ENCODE measurements at places on chromosomes 6 and 20. TPM values are rescaled to one million over a fixed set of nuclear protein-coding genes. Genes with fewer than 3 reads are reported as not detected.

GLP1R gene
- polyA plus RNA-seq = not detected

VSTM2L gene
- polyA plus RNA-seq = 0.75 TPM

PEX7 gene
- 11.5 TPM for polyA plus RNA-seq

GPR6 gene
- polyA plus RNA-seq = not detected

MAP7 gene
- 14.9 TPM for polyA plus RNA-seq

RWDD2A gene
- polyA plus RNA-seq = 1.2 TPM

TOX2 gene
- 0.20 TPM for polyA plus RNA-seq

CST4 gene
- polyA plus RNA-seq = not detected

RIMS4 gene
- not detected for polyA plus RNA-seq

DNA sequence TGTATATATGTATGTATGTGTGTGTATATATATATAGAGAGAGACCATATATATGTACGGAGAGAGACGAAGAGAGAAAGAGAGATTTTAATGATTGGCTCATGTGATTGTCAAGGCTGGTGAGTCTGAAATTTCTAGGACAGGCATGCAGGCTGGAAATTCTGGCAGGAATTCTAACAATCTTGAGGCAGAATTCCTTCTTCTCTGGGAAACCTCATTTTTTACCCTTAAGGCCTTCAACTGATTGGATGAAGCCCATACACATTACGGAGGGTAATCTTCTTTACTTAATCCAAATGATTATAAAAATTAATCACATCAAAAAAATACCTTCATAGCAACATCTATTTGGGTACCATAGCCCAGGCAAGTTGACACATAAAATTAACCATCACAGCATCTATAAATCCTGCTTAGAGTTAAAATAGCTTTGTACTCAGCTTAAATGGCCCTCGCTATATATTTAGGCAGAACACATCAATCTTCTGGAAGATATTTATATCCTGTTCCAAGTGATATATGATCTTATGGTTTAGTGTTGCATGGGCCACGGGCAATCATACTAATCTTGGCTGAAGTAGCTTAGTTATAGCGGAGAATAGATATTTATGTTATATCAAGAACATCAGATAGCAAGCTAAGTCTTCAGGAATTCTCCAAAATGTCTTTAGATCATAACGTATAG lies 36.6 kb downstream of the ABRACL start:
- no peak for DNase-seq

DNA sequence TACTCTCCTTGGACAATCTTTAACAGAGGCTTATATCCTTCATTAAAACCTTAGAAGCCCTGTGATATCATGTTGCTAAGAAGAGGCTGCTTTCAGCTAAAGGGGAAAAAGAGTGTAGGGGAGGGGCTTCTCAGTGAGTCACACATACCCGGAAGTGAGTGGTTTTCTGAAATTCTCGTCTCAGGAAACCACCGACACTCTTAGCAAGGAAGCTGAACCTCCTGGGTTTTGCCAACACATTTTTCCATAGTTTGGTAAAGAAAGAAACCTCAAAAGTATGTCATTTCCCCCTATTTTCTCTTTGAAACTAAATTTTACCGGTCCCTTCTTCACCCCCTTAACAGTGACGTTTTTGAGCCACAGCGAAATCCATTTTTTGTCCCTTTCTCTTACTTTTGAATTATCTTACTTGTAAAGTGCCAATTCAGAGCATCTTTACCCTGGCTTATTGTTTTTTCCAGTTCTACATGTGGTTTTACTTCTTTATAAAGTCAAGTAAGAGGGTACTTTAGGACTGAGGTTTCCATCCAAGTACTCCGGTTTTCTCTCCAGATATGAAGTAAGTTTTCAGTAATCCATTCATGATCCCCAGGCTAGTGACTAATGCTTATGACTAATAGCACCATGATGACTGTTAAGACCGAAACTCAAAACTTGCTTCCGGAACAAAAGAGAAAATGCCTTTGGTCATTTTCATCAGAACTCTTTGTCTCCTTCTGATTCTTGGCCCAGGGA lies 219.3 kb downstream of the ARHGAP18 start:
- DNase-seq = peak; percentile 92

- DNase-seq = no peak
These were observed 11.3 kb upstream of the MYT1 start for GRCh38 chr20:64152906-64153305.

DNA sequence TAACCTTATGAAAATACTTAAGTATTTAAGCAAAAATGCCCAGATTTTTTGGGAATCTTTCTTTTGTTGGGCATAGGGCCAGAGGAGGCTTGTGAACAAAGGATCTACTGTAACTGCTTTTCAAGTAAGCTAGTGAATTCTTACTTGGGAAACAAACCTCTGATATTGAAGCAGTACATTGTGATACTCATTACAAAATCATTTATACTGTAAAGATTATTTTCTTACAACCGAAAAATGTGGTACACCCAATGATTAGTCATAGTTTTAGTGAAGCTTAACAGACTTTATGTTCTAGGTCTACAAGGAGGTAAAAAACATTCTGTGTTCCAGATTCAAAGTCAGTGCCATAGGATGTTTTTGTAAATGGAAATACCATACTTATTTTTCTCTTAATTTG lies 272.9 kb upstream of the KCNQ5 start:
- peak; percentile 5 for DNase-seq

GRCh38 chr6:130452336-130452735 lies 86.5 kb downstream of the TMEM200A start:
- no peak for DNase-seq

- no peak for DNase-seq
These were observed 383.0 kb upstream of the JARID2 start for GRCh38 chr6:14862845-14863244.

GRCh38 chr6:140370976-140371870 lies 996.8 kb upstream of the CITED2 start:
- DNase-seq = no peak

DNA sequence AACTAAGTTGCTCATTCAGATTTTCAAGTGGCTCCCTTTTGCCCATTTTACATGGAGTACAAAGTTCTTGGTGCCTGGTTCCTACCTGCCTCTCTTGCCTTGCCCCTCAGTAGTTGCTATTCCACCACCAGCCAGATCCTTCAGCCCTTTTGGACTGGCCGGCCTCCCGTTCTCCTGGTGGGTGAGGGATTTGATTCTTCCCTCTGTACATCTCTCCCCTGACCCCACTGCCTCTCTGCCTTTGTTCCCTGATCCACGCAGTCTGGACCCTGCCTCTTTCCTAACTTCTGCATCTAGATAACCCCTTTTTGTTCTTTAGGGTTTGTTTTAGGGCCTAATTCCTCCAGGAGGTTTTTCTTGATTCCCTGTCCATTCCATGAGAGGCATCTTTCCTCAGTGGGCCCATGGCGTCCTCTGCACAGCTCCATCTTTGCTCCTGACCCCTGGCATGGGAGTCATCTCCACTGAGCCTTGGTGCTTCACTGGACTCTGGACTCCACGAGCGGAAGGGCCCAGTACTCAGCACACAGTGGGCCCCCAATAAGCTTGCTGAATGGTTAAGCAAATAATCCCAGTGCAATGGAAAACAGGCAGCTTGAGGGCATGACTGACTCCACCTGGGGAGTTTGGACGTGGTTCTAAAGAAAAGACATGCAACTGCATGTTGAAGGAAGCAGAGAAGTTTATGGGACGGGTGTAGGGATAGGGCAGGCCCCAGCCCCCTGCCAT lies 309.3 kb upstream of the SUPT3H start:
- no peak for DNase-seq

- peak; percentile 46 for DNase-seq
These were observed 39.8 kb upstream of the ARHGAP18 start for GRCh38 chr6:129749749-129750120.

GRCh38 chr6:88922775-88923548 lies 40.5 kb downstream of the RNGTT start:
- no peak for DNase-seq

- DNase-seq = no peak
These were observed 178.4 kb downstream of the DLL1 start for GRCh38 chr6:170112583-170112860.

DNA sequence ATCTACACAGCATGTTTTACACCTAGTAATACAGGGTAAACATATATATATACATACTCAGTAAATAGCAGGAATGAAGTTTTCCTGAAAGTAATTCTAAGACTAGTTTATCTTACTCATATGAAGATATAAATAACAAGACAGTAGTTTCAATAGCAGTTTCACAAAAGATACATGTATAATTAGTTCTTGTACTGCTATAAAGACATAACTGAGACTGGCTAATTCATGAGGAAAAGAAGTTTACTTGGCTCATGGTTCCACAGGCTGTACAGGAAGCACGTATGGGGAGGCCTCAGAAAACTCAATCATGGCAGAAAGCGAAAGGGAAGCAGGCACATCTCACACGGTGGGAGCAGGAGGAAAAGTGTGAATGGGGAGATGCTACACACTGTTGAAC lies 16.9 kb downstream of the RARS2 start:
- DNase-seq = no peak

DNA sequence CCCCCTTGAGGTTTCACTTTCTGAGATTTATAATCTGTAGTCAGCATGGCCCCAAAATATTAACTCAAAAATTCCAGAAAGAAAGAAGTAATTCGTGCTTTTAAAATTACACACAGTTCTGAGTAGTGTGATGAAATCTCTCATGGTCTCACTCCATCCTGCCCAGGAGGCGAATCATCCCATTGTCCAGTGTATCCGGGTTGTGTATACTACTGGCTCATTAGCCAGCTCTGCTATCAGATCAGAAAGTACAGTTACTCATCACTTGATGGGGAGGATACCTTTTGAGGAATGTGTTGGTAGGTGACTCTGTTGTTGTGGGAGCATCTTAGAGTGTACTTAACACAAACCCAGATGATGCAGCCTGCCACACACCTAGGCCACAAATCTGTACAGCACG lies 65.2 kb downstream of the CDC5L start:
- no peak for DNase-seq

DNA sequence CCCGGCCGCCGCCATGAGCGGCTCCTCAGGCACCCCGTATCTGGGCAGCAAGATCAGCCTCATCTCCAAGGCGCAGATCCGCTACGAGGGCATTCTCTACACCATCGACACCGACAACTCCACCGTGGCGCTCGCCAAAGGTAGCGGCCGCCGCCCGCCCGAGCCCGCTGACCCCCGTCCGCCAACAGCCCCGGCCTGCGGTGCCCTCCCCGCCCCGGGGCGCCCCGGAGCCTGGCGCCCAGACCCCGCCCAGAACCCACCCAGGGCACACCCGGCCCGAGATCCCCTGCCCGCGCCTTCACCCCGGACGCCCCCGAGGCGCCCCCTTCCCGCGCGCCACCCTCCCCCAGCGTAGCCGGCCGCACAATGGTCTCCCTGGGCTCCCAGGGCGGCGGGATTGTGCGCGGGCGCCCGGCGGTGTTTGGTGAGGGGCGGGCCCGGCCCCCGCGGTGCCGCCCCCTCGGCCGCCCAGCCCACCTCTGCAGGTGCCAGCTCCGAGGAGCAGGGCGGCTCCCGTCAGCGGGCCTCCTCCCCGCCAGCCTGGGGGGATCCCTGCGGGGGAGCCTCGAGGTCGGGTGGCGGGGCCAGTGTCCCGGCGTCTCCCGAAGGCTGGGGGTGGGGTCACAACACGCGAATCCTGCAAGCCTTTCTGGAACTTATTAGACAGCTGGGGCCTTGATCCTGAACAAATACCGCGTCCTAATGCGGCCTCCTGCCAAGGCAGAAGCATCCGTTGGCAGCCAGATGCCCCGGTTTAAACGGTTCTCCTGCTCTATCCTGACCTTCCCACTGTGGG lies 577 bp downstream of the LSM14B start:
- DNase-seq = no peak

DNA sequence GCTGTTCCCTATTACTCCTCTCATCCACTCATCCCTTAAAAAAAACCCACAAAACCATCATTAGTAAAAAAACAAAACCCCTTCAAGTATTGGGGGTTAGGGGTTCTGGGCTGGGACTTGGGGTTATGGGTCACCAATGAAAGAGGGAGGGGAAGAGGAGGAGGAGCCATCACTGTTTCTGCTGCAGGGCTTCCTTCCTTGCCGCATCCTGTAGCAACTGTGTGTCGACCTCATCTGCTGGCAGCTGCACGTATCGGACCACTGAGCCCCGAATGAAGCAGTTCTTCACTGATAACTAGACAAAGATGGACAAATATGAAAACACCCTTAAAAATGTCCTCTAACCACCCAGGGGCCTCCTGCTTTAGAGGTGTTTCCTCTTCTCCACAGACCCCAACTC lies 2.0 kb upstream of the VARS1 start:
- DNase-seq = no peak

- no peak for DNase-seq
These were observed 55.1 kb upstream of the FBXL4 start for GRCh38 chr6:99002831-99003230.

DNA sequence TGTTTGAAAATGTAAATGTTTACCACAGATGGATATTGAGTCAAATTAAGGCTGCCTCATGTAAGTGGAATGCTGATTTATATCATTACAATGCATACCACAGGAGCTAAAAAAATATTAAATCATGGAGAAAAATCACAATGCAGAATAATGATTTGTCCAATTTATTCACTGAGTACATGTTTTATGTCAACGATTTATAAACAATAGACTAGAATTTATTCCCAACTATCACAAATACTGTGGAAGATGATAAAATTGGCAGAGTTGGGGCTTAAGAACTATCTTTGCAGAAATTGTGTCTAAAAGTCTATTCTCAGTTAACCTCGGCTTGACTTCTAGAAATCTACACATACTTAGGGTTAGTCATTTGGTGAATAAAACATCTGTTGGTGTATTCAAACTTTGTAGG lies 472.1 kb upstream of the MARCKS start:
- no peak for DNase-seq

- DNase-seq = peak; percentile 85
These were observed 6.5 kb downstream of the BMP5 start for GRCh38 chr6:55868771-55869479.

- DNase-seq = peak; percentile 25
These were observed 174.7 kb downstream of the BACH2 start for GRCh38 chr6:90121982-90122381.

DNA sequence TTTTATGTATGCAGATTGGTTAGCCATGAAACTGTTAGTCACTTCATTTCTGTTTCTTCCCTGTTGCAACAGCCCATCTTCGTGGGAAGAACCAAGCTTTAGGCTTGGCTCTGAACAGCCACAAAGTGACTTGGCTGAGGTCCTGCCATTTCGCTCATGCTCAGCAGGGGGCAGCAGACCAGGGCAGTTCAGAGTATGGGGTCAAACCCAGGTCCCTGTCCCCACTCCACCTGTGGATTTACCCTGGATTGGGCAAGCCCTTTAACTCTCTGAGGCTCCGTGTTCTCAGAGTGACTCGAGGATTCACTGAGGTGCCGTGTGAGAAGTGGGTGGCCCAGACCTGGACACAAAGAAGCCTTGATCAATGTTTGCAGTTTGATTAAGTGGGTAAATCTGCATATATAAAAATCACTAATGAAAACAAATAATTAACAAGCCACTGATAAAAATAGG lies 19.8 kb upstream of the MAP1LC3A start:
- no peak for DNase-seq

- no peak for DNase-seq
These were observed 564.2 kb downstream of the TFAP2B start for GRCh38 chr6:51382847-51383246.

GRCh38 chr6:130313206-130313605 lies 52.6 kb upstream of the TMEM200A start:
- no peak for DNase-seq
